ENCODE measurements at places on chromosomes 6 and 20.
A peak's percentile ranks its signal among the peaks of the same experiment; 100 is the strongest.

GRCh38 chr20:48787861-48788375, 39.9 kb downstream of the PREX1 start:
- DNase-seq = no peak

- DNase-seq = no peak
These were observed 392.0 kb downstream of the SYNE1 start for GRCh38 chr6:152244998-152245630.

GRCh38 chr6:121811106-121811505, 375.7 kb downstream of the GJA1 start:
- DNase-seq = no peak

GRCh38 chr6:41042226-41043055, at the start of gene TSPO2:
TSS of gene TSPO2 (plus strand) at chr6:41042467. CDS start at chr6:41042986, 519 bp downstream.
- DNase-seq = no peak

DNA sequence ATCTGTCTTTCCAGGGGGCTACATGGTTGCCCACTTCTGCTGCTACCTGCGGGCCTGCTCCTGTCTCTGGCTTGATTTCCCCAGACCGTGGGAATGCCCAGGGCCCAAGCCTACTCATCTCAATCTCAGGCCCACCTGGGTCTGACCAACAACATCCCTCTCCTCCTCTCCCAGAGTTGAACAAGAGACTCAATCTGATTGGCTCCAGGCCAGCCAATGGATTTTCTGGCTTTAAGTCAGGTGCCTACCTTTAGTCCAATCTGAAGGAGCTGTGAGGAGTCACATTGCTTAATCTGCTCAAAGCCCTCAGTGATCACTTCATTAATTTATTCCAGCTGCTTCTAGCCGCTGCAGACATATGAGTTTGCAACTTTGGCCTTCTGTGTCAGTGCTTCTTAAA, 162.4 kb upstream of the KCNG1 start:
- DNase-seq = no peak

DNA sequence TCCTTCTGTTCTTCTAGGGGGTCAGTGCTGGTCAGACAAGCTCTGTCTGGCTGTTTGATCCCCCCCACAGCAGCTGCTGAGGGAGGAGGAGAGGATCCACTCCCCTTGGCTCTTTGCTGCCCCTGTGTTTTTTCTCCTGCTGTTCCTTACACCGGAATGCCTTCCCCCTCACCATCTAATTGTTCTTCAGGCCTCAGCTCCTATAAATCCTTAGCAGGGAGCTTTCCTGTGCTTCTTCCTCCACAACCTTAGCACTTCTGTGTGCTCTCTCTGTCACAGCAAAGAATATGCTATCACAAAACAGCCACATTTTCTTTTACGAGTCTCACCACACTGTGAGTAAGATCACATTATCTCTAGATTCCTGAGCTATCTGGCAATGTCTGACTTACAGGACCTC, 196.6 kb downstream of the OTOR start:
- DNase-seq = no peak

- no peak for DNase-seq
These were observed 56.0 kb downstream of the RAMACL start for GRCh38 chr6:166530211-166531095.

- DNase-seq = no peak
These were observed at the start of gene SCP2D1 for GRCh38 chr20:18813483-18813882. TSS of gene SCP2D1 (plus strand) at chr20:18813783. CDS start at chr20:18813816, 33 bp downstream.

DNA sequence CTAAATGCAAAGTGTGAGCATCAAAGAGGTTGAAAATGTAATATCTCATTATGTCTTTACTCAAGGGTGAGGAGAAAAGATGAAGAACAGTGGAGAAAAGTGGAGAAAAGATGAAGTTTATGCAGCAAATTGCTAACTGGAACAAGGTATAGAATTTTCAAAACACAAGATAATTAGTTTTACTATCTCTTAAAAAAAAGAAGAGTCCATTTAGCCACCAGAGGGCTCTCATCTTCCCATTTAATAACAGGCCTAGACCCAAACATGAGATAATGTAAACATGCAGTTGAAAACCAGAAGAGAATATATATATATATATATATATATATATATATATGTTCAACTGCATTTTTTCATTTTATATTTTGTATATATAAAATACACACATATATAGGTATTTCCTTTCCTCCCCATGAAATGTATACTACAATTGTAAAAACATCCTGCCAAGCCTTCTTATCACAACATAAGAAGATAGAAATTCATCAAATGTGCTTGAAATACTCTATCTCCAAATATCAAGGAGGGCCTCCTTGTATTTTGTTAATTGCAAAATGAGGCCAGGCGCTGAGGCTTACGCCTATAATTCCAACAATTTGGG, 78.4 kb downstream of the ADTRP start:
- peak; percentile 61 for DNase-seq

GRCh38 chr6:66687611-66688140, 980.6 kb upstream of the EYS start:
- no peak for DNase-seq

- no peak for DNase-seq
These were observed 10.7 kb upstream of the MYLK2 start for GRCh38 chr20:31808481-31808880.

GRCh38 chr20:19832875-19833274, 74.8 kb downstream of the RIN2 start:
- DNase-seq = no peak

- DNase-seq = no peak
These were observed 87.2 kb downstream of the ADAT2 start for GRCh38 chr6:143363299-143363698.

DNA sequence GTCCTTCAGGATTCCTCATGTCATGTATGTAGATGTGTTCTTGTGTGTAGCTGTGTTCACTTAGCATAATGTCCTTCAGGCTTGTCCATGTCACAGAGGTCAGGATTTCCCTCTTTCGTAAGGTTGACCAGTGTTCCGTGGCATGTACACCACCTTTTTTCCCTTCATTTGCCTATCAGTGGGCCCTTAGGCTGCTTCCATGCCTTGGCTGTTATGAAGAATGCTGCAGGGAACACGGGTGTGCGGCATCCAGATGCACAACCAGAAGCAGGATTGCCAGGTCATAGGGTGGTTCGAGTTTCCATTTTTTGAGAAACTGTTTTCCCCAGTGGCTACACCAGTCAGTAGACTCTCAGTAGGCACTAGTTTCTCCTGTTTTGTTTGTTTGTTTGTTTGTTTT, 29.2 kb downstream of the SYNDIG1 start:
- DNase-seq = no peak

DNA sequence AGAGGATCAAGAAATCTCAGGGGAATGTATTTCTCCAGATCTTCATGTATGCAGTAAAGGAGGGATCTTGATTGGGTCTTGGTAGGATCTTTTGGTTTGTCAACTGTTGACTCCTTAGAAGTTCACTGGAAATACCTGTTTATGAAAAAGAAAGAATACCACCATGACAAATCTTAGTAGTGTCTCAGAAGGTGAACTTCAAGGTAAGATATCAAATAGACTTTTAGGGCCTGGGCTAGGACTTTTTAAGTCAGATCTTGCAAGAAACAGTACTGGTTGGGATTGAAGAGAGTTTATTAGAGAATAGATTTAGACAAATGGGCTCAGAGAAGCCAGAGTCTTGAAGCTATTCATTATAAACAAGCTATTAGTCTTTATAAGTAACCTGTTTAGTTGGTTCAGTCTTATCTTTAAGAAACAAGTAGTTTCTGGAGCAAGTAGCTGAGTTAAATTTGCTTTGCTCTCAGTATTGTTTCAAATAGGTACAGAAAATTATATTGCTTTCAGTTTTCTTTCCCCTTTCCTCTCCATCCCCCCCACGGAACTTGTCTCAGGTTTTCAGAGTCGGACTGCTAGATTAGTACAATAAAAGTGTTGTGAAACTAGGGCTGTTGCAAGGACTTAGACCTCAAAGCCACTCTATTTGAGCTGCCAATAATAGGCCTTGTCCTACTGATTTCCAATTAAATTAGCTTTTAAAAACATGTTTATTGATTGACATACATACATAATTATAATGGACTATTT, 529.1 kb upstream of the CITED2 start:
- no peak for DNase-seq

- DNase-seq = no peak
These were observed 16.4 kb downstream of the OTOR start for GRCh38 chr20:16764560-16764959.

- no peak for DNase-seq
These were observed 59.2 kb upstream of the SNX9 start for GRCh38 chr6:157763904-157764177.

DNA sequence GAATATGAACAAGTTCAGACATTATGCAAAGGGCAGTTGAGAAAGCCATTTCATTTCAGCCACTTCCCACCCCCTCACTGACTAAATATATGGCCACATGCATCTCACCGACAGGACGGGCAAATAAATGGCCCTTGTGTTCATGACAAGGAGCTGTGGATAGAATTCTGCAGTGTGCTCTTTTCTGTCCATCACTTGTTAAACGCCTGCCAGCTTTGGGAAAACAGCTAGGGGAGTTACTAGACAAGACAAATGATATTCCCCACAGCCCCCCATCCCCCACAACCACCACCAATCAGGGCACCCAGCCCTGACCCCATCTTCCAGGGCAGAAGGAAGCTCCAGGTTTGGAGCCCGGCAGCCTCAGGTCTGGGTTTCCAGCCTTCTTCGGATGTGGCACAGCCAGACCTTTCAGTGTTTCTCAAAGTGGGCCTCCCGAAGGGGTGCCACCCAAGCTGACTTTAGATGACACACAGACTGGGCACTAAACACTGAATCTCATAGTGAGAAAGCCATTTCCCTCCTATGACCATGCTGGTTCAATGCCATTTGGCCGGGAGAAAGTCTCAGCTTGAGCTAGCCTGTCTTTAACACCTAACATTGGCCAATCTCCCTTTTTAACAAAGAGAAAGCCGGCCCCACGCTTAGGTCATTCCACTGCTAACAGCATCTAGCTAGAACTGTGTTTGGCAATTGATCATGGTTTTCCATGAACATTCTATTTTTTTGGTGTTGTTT, 4.0 kb upstream of the RIPOR3 start:
- DNase-seq = no peak

GRCh38 chr6:149484733-149485700, at the start of gene ZC3H12D:
TSS of gene ZC3H12D (minus strand) at chr6:149485014. CDS start at chr6:149474543, 10,471 bp downstream.
- DNase-seq = no peak

DNA sequence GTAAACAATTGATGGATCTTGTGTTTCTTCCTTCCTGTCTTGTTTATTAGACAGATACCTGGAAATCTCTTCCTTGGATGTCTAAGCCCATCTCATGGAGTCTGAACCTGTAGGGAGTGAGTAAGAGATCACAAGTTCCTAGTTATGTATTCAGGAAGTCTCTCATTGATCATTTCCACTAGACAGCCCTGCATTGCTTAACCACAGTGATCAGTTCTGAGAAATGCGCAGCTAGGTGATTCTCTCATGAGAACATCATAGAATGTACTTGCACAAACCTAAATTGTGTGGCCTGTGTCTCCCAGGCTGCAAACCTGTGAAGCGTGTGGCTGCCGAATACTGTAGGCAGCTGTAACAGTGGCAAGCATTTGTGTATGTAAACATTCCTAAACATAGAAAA, 39.1 kb downstream of the FAM120B start:
- no peak for DNase-seq

GRCh38 chr20:647479-648019, 5.5 kb downstream of the SRXN1 start:
- DNase-seq = no peak

- no peak for DNase-seq
These were observed 702 bp downstream of the ETV7 start for GRCh38 chr6:36386495-36387439.

- DNase-seq = no peak
These were observed 29.6 kb downstream of the RNASET2 start for GRCh38 chr6:166926748-166927147.

DNA sequence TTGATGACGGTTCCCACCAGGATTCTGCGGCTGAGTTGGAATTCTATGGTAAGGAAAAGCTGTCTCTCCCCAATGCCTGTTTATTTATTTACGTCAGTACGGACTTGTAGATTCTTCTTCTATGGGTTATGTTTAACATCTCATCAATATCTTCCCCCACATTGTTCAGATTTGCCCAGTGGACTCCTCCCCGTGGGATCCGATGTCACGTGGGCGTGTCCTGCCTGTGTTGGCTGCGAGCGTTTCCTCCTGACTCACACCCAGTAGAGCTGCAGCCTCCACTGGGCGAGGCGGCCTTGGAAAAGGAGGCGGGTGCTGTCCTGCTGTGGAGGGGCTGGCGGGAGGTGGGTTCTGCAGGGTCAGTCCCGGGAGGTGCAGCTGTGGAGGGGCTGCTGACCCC, 46.8 kb upstream of the SLCO4A1 start:
- no peak for DNase-seq

DNA sequence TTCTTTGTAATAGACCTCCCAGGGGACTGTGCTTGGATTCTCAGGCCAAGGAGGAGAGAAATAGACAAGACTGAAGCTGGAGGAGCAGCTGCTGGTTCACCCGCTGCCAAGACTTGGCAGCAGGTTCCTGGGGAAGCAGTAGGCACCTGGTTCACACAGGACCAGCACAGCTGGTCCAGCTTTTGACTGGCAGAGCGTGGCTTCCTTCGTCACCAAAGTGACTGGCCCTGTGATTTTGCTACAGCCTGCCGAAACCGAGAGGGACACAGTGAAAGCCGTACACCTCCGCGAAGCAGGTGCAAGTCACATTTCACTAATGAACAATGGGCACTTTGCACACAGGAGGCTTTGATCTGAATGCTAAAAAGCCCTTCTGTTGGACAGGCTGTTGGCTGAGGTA, 199.0 kb downstream of the RNF144B start:
- DNase-seq = peak; percentile 87

DNA sequence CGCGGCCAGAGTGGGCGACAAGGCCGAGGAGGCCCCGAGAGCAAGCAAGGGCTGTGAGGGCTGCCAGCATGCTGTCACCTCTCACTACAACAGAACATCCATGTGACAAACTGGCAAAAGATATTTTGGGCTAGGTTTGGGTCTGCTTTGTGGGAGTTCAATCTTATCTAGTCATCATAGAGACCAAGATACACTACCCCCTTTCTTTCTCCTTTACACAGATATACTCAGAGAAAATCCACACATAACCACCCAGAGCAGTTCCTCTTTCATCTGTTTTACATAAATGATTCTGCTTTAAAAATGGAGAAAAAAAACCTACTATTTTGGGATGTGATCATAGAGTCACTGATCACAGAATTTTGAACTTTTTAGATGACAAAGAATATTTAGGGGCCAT, 16.8 kb downstream of the SOX4 start:
- DNase-seq = no peak

DNA sequence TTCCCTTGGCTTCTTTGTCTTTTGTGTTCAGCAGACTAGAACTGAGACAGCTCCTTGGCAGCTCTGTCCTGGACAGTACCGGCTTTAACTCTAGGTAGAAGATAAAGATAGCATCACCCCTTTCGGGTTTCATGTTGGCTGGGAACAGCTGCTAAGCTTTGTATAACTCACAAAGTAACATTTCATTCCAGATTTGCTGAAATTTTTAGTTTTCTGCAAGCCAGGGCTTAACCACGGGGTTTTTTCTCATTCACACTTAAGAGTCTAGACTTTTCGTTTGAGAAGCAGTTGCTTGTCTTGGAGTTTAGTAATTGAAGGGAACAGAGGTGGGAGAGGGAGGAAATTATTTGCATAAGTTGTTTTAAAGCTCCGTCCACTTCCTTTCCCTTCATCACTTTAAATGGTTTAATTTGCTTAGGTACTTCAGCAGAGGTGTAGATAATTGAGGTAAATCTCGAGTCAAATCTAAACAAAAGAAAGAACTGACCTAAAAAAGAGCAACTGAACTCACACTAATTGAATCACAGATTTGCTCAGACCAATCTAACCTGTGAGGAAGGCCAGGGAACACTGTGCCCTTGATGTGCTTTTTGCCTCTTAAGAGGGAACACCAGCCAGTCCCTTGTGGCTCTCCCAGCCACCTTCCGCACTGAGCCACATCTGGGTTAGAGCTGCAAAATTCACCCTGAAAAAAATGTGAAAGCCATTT, 48.3 kb downstream of the RREB1 start:
- no peak for DNase-seq

- no peak for DNase-seq
These were observed 88.0 kb downstream of the PTPRK start for GRCh38 chr6:128432394-128432793.

Measured in NCI-H446 (cell line).